ENCODE measurements at places on chromosomes 11 and 22.

GRCh38 chr11:119361941-119362725 lies 15.6 kb upstream of the MFRP start:
- no peak for DNase-seq

GRCh38 chr22:21736084-21736642 lies 569 bp upstream of the YPEL1 start:
- DNase-seq = no peak

DNA sequence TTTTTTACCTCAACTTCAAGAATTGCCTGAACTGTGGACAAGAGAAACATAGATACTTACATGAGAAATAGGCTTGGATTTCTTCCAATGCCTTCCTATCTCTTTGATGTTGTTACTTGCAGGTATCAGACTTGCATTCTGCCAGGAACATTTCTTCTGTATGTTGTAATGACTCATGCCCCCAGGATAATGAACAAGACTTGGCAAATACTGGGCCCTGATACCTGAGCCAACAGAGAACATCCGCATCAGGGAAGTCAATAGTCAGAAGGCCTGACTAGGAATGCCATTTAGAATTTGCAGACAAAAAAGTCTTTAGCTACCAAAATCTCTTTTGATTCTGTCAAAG lies 273.7 kb upstream of the KIRREL3 start:
- no peak for DNase-seq

DNA sequence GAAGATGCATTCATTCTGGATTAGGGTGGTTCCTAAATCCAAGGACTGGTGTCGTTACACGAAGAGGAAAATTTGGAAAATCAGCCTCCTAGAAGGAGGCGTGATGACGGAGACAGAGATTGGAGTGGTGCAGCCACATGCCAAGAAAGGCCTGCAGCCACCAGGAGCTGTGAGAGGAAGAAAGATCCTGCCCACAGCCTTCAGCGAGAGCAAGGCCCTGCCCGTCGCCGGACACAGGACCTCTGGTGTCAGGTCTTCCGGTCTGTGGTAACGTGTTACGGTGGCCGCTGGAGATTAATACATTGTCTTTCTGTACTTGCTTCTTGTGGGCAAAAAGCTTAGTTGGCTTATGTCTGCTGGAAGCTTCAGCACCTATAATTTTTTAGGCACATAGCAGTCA lies 1045.8 kb downstream of the BRD1 start:
- DNase-seq = no peak

DNA sequence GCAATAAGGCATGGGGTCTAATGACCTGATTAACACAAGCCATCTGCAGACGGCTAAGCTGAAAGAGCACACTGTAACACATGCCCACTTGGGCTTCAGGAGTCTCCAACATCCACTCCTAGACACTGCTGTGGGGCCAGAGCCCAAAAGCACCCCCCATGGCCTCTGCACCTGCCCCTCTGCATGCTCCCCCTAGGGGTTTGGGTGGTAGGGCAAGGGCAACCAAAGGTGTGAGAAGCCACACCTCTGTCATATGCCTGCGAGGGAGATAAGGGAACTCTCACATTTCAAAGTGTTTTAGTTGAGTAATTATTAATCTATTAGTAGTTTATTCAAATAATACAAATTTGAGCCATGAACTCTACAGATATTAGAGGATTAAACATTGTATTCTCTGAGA lies 30.8 kb downstream of the CTSC start:
- no peak for DNase-seq

DNA sequence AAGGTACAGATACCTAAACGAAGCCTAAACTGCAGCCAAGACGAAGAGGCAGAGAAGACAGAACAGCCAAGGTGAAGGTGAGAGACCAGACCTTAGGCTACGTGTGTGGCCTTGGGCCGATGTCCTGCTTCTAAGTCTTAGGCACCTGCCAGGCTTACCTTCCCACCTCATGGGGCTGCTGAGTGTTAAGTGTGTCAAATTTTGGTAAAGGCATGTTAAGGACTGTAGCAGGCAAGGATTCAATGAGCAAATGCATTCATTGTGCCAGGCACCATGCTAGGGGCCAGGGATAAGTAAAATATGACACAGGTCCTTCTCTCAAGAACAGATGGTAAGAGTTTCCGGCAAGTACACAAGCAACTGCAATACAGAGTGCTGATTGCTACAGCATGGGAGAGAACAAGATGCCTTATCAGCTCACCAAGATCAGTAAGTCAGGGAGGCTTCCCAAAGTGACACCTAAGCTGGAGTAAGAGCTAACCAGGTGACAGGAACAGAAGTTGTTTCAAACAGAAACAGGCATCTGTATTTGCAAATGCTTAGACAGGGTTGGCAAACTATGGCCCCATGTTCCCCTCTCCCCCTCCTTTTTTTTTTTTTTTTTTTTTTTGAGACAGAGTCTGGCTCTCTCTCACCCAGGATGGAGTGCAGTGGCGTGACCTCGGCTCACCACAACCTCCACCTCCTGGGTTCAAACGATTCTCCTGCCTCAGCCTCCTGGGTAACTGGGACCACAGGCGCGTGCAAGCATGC lies 46.7 kb downstream of the CLTCL1 start:
- DNase-seq = no peak

- DNase-seq = no peak
These were observed 66.7 kb upstream of the LMO1 start for GRCh38 chr11:8330404-8330803.

DNA sequence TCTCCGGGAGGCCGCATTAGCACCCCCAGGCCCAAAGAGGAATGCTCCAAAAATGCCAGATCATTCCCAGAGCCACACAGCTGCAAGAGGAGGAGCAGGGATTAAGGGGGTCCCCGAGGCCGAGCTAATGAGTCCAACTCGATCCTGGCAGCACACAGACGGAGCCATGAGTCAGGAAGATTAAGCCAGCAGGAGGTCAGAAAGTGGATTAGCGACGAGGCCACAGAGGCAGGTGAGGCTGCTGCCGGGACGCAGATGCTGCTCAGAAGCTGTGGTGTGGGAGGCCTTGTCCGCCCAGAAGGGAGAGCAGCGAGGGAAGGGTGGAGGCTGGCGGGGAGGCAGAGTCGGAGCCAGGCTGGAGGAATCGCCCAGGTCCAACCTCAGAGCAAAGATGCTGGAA lies 120.5 kb downstream of the SHANK2 start:
- DNase-seq = no peak

DNA sequence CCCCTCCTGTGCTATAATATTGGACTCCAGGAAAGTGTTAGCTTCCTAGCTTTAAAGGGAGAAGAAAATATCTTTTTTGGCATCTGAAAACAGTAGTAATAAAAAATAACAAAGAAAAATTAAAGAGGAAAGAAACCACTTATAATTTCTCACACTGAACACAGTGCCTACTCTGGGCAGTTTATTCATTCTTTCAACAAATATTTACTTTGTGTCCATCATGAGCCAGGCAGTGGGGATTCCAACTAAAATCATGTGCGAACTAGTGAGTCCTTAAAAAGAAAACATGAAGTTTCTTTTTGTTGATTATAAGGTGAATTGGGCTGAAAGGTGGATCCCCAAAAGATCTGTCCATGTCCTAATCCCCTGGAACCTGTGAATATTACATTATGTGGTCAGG lies 16.0 kb upstream of the ELF5 start:
- DNase-seq = no peak

GRCh38 chr11:82832983-82833382 lies 67.2 kb downstream of the PRCP start:
- DNase-seq = no peak

DNA sequence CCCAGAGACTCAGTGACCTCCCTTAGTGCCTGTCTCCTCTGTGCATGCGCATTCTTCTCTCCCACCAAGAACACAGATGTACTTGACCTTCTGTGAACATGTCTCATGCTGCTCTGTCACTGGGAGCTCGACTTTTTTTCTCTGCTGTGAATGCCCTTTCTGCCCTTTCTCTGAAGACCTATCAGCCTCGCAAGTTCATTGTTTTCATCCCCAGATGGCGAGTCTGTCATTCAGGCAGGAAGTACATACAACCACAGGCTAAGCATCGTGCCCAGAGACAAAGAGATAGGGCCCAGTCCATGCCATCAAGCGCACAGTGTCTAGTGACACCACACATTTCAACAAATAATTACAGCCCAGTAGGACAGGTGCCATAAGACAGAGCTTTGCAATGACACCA lies 50.4 kb upstream of the RAB1B start:
- DNase-seq = no peak

- DNase-seq = no peak
These were observed 28.0 kb upstream of the RRAS2 start for GRCh38 chr11:14386895-14387480.

- DNase-seq = no peak
These were observed 583 bp downstream of the PDGFD start for GRCh38 chr11:104163100-104164027.

- no peak for DNase-seq
These were observed 10.3 kb downstream of the CD81 start for GRCh38 chr11:2387266-2387987.

GRCh38 chr11:95138448-95138847 lies 48.8 kb downstream of the ENDOD1 start:
- DNase-seq = no peak

- DNase-seq = no peak
These were observed 11.5 kb downstream of the RELT start for GRCh38 chr11:73387594-73388264.

DNA sequence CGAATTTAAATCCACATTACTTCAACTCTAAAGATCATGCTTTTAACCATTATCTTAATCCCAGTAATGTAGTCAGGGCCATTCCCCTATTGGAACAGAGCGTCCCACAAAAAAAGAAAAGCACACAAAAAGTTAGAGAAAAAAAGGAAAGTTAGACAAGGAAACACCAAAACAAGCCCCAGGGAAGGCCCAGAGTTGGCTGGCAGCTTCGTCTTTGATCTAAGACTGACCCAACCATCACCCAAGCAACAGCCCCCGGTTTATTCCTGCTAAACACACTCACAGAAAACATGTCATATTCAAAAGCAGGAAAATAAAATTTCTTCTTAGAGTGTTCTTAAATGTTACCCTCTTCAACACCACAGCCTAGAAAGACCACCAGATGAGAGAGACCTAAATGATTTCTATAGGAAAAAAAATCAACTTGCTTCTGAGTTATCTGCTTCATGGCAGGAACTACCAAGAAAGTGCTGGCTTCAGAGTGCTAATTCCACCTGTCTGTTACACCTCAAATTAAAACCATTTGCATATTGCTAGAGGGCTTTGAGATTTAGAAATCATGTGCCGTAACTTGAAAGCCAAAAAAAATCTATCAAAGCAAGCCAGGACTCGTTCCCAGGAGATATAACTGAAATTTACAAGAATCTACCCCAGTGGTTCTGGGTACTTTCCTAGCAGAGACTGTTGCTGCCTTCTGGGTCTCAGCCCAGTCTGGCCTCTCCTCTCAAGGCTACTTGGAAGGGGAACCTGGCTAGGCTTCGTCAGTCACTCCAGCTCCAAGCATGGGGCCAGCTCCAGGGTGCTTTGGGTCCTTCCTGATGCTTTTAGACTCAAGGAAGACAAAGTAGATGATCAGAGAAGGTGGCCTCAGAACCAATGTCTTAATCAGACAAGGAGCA lies 31.2 kb downstream of the POU2AF3 start:
- DNase-seq = no peak

DNA sequence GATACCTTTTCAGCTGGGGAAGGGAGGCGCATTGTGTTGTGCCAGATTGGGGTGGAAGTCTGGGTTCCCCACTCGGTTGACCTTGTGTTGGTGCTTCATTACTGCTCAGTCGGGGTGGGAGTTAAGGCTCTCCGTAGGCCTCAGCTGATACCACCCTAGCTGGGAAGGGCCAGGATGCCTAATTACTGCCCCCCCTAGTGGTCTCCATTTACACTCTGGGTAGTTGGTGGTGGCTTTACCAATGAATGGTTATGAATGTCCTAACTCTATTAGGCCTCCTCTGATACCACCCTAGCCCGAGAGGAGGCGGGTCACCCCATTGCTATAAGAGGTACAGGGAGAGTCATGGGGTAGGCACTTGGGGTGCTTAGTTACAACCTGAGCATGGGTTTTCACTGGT lies 27.5 kb upstream of the HIKESHI start:
- DNase-seq = no peak

DNA sequence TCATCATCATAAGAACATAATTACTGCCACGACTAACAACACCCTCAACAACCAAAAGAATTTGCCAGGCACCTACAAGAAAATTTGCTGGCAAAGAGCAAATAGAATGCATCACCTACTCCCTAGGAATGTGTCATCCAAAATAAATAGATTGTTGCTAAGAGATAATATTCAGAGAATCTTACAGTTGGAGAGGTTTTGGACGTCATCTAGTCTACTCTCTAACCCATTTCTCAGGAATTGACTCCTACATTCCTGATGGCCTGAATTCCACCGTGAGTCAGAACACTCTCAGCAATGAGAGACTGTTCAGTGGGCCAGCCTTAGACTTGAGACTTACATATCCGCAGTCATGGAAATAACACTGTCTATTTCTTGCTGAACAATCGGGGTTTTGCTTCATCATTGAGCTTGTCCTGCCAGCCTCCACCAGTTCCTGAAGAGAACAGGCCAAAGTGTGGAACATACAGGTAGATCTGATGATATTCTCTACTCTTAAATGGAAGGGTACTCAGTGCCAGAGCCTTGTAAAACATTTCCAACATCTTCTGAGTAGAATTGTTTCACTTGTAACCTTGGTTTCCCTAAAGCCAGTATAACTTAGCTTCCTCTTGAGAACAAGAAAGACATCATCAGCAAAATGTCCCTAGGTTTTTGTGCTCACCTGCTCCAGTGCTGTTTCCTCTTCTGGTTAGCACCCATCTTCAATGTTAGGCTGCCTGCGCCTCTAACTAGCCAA lies 8.3 kb downstream of the KIRREL3 start:
- no peak for DNase-seq

DNA sequence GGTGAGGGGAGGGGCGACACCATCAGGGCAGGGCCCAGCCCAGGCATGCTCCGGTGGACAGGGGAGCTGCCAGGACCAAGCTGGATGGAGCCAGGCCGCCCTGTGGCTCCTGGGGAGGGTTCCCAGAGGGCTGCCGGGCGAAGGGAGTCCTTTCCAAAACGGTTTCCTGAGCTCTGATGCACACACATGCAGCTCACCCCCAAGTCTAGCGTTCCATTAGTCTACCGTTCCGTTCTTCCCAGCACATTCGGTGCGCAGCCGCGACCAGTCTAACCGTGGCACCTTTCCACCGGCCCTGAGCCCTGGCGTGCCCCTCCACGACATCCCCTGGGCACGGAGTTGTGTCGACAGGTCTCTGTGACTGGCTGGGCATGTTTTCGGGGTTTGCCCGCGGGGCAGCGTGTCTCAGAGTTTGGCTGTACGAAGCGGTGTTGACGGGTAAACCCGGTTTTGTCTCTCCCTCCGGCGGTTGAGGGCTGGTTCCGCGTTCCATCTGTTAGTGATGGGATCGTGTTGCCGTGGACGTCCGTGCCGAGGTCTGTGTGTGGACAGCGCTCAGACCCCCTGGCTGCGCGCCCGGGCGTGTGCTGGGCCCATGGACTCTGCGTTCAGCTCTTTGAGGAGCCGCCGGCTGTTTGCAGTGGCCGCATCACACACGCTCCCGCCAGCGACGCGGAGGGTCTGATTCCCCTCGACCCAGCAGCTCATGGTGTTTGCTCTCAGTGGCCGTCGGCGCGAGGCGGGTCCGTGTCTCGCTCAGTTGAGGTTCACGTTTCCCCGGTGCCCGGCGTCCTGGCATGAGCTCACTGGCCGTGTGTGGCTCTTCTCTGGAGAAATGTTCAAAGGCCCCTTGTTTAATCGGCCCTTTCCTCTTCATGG lies 121.2 kb downstream of the IGLL1 start:
- DNase-seq = no peak

Measured in stimulated activated CD4-positive, alpha-beta T cell treated with anti-CD3 and anti-CD28 coated beads, Interleukin-1b, Interleukin-23, amount 100 ng/mL, for 24 hours (primary cell).